ENCODE measurements at places on chromosomes 4 and X. TPM values are rescaled to one million over a fixed set of nuclear protein-coding genes. Genes with fewer than 3 reads are reported as not detected.

Gene ADH7
- total RNA-seq: not detected

Gene RNF128
- total RNA-seq: 0.98 TPM

Gene ALPK1
- total RNA-seq: 4.2 TPM

Gene USP38
- total RNA-seq: 17.9 TPM

Gene PAGE4
- total RNA-seq: not detected

Gene POU3F4
- total RNA-seq: 11.1 TPM

Gene GYG2
- total RNA-seq: 6.1 TPM

Gene INTU
- 29.0 TPM for total RNA-seq

Gene SSX7
- total RNA-seq: not detected

Gene KANTR
- 30.5 TPM for total RNA-seq

Gene DKK2
- 2.7 TPM for total RNA-seq

Gene YY2
- total RNA-seq: 0.98 TPM

Gene TRPC5OS
- total RNA-seq: not detected

Gene PDGFC
- total RNA-seq: 23.4 TPM

Gene CDKN2AIP
- total RNA-seq: 19.9 TPM

Gene KLF8
- total RNA-seq: 19.4 TPM

Gene NUDT6
- 5.4 TPM for total RNA-seq

Gene ANXA5
- total RNA-seq: 29.3 TPM

Gene AREG
- 0.25 TPM for total RNA-seq

Gene MFAP3L
- 10.8 TPM for total RNA-seq

Gene SOWAHB
- 3.9 TPM for total RNA-seq

Gene SCD5
- total RNA-seq: 271 TPM

Gene STAP1
- not detected for total RNA-seq

Gene IL13RA2
- total RNA-seq: 3.9 TPM

Gene MAGEE2
- total RNA-seq: 3.2 TPM

Gene SYTL5
- 2.5 TPM for total RNA-seq

Gene UGT2B10
- total RNA-seq: not detected

Gene HEPH
- total RNA-seq: 5.4 TPM

Gene CC2D2A
- total RNA-seq: 26.3 TPM

Gene POLN
- 5.2 TPM for total RNA-seq
